Effector memory CD8-positive, alpha-beta T cell (primary cell): ENCODE measurements at places on chromosomes 7 and 10.

GRCh38 chr7:157801971-157802675, 465.3 kb downstream of the DNAJB6 start:
- H3K36me3 ChIP-seq, result no peaks in the 10 kb centered on the region
- no peak for DNase-seq
- H3K27ac ChIP-seq, result no peak overlapping the region
- no peaks in the 10 kb centered on the region for H3K4me1 ChIP-seq
- H3K27me3 ChIP-seq, result peaks cover 45% of the 10 kb centered on the region

DNA sequence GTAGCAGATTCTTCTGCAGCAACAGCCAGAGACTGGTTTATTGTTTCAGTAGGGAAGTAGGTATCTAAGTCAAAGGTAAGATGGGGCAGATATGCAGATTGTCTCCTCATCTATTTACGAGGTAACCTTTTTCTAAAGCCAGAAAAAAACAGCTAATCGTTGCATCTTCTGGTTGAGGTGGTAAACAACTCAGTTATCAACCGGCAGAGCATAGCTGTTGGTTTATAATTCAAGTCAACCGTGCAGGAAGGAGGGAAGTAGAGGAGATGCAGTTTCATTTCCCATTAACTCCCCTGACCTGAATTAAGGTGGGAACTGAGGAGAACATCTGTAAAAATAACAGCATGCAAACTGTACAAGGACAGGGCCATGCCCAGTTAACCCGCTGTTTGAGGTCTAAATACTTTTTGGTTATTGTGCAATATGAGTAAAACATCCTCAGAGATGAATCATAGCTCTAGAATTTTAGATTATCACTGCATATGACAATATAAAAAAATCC, 156.5 kb upstream of the ITGB1 start:
- peak overlapping the region; percentile 63 for H3K4me3 ChIP-seq
- no peaks in the 10 kb centered on the region for H3K27me3 ChIP-seq
- no peak for DNase-seq
- peak overlapping the region; percentile 90 for H3K27ac ChIP-seq

GRCh38 chr10:26665080-26666048, 32.1 kb upstream of the PDSS1 start:
- H3K4me3 ChIP-seq, result no peak overlapping the region
- no peaks in the 10 kb centered on the region for H3K4me1 ChIP-seq
- H3K27me3 ChIP-seq, result peaks cover 17% of the 10 kb centered on the region
- DNase-seq, result no peak
- no peak overlapping the region for H3K27ac ChIP-seq
- H3K36me3 ChIP-seq, result no peaks in the 10 kb centered on the region

DNA sequence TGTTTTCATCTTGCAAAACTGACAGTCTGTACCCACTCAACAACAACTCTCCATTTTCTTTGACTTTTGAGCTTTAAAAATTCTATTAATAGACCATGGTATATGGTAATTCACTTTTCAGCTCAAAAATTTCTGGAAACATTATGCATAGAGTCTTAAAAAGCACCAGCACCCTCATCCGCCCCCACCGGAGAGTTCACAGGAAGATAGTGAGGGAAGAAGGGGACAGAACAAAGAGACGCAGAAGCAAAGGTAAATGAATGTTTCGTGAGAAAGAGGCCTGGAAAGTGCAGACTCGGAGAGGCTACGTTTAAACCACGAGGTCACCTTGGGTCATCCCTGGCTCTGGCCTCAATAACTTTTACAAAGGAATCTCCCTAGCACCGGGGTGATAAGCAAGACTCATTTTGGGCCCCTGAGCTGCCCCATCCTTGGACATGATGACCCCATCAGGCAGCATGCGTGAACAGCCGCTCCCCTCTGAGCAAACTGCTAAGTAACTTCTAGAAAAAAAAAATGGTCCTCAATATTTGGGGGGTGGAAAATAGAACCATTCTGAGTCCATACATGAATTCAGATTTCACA, 96.3 kb downstream of the CPXM2 start:
- no peak overlapping the region for H3K27ac ChIP-seq
- no peaks in the 10 kb centered on the region for H3K36me3 ChIP-seq
- no peaks in the 10 kb centered on the region for H3K4me1 ChIP-seq
- peaks cover 22% of the 10 kb centered on the region for H3K27me3 ChIP-seq

- H3K4me1 ChIP-seq, result no peaks in the 10 kb centered on the region
- no peak overlapping the region for H3K4me3 ChIP-seq
- no peaks in the 10 kb centered on the region for H3K27me3 ChIP-seq
- peaks cover 7% of the 10 kb centered on the region for H3K36me3 ChIP-seq
- no peak overlapping the region for H3K27ac ChIP-seq
These were observed 181.3 kb downstream of the CHN2 start for GRCh38 chr7:29375641-29376562.

GRCh38 chr10:49457686-49458085, 61.8 kb upstream of the DRGX start:
- H3K27ac ChIP-seq, result no peak overlapping the region
- H3K36me3 ChIP-seq, result peaks cover 36% of the 10 kb centered on the region
- H3K27me3 ChIP-seq, result no peaks in the 10 kb centered on the region

- peaks cover 16% of the 10 kb centered on the region for H3K36me3 ChIP-seq
- no peak overlapping the region for H3K27ac ChIP-seq
- DNase-seq, result no peak
- H3K4me3 ChIP-seq, result no peak overlapping the region
- H3K27me3 ChIP-seq, result no peaks in the 10 kb centered on the region
These were observed 58.3 kb upstream of the KDM7A start for GRCh38 chr7:140235114-140235513.
